ENCODE measurements at places on chromosomes 16 and 17.

GRCh38 chr16:1200014-1200627 lies 24.9 kb downstream of the TPSG1 start:
- no peak for DNase-seq

DNA sequence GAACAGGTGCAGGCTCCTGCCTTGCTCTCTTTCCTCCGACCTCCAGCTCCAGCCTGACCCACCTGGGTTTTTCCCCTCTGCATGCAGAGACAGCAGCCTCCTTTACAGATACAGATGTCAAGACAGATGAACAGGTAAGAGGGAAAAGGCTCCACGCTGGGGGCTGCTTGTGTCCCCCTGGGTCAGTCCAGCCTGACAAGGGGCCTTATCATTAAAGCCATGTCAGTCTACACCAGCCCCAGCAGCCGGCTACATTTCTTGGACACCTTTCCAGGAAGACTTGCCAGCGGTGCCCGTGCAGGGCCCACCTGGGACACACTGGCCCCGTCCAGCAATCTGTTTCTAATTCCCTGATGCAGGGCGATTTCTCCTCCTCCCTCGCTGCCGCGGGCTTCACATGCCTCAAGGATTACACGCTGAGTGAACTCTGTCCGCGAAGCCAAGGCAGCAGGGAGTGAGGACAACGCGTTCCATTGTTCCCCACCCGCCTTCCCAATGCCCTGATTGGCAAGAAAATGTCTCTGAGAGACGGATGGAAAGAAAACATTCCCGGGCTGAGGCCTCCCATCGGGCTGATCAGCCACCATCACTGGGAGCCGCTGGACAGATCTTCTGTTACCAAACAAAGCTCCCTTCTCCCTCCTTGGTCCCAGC lies 184.7 kb downstream of the C16orf95 start:
- no peak for DNase-seq

DNA sequence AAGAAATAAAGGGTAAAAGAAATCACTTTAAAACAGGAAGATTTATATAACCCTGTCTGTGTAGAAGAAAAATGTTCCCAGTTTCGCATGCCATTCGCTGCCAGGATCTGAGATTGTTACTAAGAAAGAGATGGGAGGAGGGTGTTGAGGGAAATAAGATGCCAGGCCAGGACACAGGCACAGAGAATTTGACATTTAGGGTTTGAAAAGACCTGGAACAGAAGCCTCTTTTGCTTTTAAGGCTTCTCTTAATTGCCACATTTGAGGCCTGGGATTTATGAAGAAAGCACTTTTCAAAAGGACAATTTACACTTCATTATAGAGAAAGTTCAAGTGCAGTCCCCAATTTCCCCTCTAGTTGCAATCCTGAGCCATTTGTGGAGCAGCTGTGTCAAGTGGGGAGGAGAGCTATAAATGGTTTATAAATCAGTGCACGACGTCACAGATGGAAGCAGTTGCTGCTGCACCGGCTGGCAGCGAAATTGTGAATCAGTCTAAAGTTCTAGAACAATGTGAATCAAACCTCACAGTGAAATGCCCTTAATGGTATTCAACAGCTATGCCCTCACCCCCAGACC lies 26.5 kb upstream of the C16orf87 start:
- no peak for DNase-seq

DNA sequence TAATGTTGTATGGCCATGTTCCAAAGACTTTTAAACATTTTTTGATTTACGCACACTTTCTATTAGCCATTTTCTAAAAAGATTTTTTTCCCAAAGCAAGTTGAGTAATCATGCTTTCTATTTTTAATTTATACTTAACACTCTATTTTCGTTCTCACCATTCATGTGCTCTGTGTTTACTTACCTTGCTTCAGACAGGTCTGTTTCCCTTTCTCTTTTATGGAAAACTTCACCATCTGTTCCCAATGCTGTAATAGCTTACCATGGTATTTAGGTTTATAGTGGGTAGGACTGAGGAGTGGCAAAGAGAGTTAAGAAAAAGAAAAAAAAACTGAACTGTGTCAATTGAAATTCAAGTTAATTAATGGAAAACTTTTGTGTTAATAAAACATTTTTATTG lies 37.5 kb upstream of the KCNJ16 start:
- DNase-seq, result no peak

- DNase-seq, result peak; percentile 13
Measured at GRCh38 chr16:11181899-11182279, 74.1 kb downstream of the SOCS1 start.

DNA sequence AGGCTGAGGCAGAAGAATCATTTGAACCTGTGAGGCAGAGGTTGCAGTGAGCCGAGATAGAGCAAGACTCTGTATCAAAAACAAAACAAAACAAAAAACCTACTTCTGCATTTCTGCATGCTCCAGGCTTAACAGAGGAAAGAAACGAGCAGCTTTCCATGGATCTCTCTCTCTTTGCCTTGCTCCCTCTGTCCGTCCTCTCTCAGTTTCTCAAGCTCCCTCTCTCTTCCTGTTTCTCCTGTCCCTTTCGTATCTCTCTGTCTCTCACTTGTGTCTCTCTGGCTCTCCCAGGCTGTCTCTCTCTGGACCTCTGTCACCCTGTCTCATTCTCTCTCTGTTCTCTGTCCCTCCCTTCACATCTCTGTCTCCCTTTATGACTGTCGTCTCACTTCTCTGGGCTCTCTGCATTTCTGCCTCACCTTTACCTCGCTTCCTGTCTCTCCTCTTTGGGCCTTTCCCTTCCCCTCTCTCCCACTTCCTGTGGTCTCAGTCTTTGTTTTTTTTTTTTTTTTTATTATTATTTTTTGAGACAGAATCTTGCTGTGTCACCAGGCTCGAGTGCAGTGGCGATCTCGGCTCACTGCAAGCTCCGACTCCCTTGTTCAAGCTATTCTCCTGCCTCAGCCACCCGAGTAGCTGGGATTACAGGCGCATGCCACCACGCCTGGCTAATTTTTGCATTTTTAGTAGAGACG lies 4.1 kb upstream of the PITPNA start:
- DNase-seq, result peak; percentile 29

GRCh38 chr16:2902337-2903130 lies 9.2 kb upstream of the FLYWCH1 start:
- DNase-seq, result no peak

- no peak for DNase-seq
Measured at GRCh38 chr17:40618754-40619625, 28.6 kb downstream of the SMARCE1 start.

- DNase-seq, result no peak
Measured at GRCh38 chr17:43814026-43814425, 18.9 kb downstream of the MPP3 start.
